Adrenal gland (tissue), 19 donors: ENCODE measurements at places on chromosomes 2 and 18. TPM values are rescaled to one million over a fixed set of nuclear protein-coding genes. Genes with fewer than 3 reads are reported as not detected.

Gene ANKRD30BL
- not detected for total RNA-seq

GRCh38 chr2:24456599-24457556, 34.2 kb upstream of the NCOA1 start:
- H3K36me3 ChIP-seq = no peaks in the 10 kb centered on the region
- H3K27me3 ChIP-seq = no peaks in the 10 kb centered on the region
- H3K27ac ChIP-seq = no peak overlapping the region
- peak; percentile 88 for DNase-seq

- no peaks in the 10 kb centered on the region for H3K27me3 ChIP-seq
- DNase-seq = peak; percentile 17
- no peaks in the 10 kb centered on the region for H3K4me1 ChIP-seq
Measured at GRCh38 chr2:240595381-240596079, 9.0 kb downstream of the CAPN10 start.

DNA sequence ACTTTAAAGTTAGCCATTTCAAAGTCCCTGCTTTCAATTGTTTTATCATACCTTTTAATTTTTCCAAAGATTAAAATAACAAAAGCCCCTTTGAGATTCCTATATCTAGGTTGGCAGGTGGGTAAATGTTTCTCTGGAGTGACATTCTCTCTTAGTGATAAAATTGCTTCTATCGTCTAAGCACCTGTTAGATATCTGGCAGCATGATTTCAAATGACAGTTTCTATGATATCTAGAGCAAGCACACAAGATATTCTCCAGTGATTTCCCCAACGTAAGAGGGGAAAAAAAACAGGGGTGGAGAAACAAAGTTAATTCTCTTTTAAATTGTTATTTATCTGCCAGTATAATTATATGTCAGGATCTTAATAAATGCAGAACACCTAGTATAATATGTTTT, 610.2 kb downstream of the DSC3 start:
- no peak for DNase-seq
- H3K4me1 ChIP-seq = no peaks in the 10 kb centered on the region
- no peak overlapping the region for H3K27ac ChIP-seq
- no peak overlapping the region for H3K4me3 ChIP-seq

GRCh38 chr2:100160396-100160795, 18.0 kb upstream of the AFF3 start:
- no peak overlapping the region for H3K4me3 ChIP-seq
- no peak for DNase-seq
- H3K4me1 ChIP-seq = no peaks in the 10 kb centered on the region
- H3K27ac ChIP-seq = no peak overlapping the region
- H3K27me3 ChIP-seq = no peaks in the 10 kb centered on the region

GRCh38 chr2:215919624-215920243, 93.6 kb downstream of the MREG start:
- no peak overlapping the region for H3K4me3 ChIP-seq
- H3K27me3 ChIP-seq = no peaks in the 10 kb centered on the region
- DNase-seq = no peak
- H3K4me1 ChIP-seq = no peaks in the 10 kb centered on the region
